Gastroesophageal sphincter (tissue), 4 donors: ENCODE measurements at places on chromosomes 7 and 10.

GRCh38 chr7:69683002-69683401, 84.7 kb downstream of the AUTS2 start:
- H3K27ac ChIP-seq = no peak overlapping the region
- ATAC-seq = no peak
- no peaks in the 10 kb centered on the region for H3K36me3 ChIP-seq
- H3K27me3 ChIP-seq = no peaks in the 10 kb centered on the region
- H3K4me3 ChIP-seq = no peak overlapping the region

DNA sequence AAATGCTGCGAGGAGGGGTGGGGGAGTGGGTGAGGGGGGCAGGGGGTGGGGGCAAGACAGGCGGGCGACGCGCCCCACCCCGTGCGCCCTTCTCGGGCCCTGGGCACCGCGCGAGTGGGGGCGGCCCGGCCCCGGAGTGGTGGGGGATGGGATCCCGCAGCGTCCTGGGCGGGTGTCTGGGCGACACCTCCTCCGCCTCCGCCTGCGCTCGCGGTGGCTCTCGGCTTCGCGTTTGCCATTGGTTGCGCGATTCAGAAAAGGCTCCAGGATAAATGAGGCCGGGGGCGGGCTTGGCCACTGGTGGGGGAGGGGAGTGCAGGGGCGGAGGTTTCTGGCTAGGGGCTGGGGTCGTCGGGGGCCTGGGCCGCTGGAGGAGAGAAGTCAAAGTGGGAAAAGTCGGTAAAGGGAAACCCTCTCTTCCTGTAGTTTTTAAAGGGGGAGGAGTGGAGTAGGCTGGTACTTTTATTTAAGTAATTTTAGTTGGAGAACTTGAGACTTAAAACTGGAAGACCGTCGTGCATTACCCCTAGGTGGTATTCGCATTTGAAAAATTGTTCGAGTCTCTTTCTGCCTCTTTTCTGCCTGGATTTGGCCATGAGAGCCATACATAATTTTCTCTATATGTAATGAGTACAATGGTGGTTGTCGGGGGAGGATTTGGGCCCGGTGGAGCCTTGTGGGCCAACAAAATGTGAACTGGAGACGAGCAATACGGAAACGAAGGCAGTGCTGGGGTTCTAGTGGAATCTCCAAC, 992 bp upstream of the IGF2BP3 start:
- no peak for ATAC-seq
- H3K27me3 ChIP-seq = peaks cover 100% of the 10 kb centered on the region
- no peaks in the 10 kb centered on the region for H3K36me3 ChIP-seq
- H3K27ac ChIP-seq = no peak overlapping the region
- no peak overlapping the region for H3K4me3 ChIP-seq
- no peaks in the 10 kb centered on the region for H3K4me1 ChIP-seq

GRCh38 chr7:2101630-2102374, 130.9 kb downstream of the MAD1L1 start:
- no peak overlapping the region for H3K4me3 ChIP-seq
- H3K4me1 ChIP-seq = peaks cover 21% of the 10 kb centered on the region
- no peak for ATAC-seq
- no peaks in the 10 kb centered on the region for H3K27me3 ChIP-seq
- H3K36me3 ChIP-seq = no peaks in the 10 kb centered on the region
- H3K27ac ChIP-seq = no peak overlapping the region

DNA sequence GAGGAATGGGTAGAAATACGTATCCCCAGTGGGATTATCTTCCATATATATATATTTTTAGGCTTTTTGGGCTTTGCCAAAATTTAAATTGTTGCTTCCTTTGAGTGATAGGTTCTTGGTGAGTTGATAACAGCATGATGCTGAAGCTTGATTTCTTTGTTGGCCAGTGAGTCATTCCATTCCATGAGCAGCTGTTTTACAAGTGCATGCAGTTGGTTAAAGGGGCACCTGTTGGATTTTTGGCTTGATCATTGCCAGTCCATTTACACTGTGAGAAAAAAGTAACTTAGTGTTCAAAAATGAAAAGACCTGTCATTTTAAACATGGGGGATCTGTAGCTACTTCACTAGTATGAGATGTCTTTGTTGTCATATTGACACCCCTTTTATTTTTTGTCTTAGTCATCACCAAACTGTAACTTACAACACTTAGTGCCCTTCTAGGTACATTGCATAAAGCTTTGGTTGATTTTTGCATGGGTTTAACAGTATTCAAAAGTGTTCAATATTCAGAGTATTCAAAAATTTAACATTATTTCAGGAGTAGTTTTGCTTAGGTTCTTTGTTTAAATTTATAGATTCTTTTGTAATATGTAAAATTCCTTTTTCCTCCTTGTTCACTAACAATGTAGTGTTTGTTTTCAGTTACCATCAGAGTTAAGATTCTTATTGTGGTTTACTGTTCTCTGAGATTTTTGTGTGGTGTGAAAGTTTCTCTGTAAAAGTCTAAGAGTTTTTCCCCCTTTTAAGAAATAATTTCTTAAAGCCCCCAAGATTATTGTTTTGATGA, 8.8 kb downstream of the AKAP9 start:
- H3K4me3 ChIP-seq = no peak overlapping the region
- no peaks in the 10 kb centered on the region for H3K27me3 ChIP-seq
- H3K4me1 ChIP-seq = peaks cover 16% of the 10 kb centered on the region
- H3K27ac ChIP-seq = no peak overlapping the region
- no peak for ATAC-seq

GRCh38 chr10:62402508-62402907, 28.3 kb downstream of the ZNF365 start:
- no peak overlapping the region for H3K4me3 ChIP-seq
- no peak overlapping the region for H3K27ac ChIP-seq
- H3K4me1 ChIP-seq = no peaks in the 10 kb centered on the region
- no peak for ATAC-seq
- H3K27me3 ChIP-seq = no peaks in the 10 kb centered on the region

DNA sequence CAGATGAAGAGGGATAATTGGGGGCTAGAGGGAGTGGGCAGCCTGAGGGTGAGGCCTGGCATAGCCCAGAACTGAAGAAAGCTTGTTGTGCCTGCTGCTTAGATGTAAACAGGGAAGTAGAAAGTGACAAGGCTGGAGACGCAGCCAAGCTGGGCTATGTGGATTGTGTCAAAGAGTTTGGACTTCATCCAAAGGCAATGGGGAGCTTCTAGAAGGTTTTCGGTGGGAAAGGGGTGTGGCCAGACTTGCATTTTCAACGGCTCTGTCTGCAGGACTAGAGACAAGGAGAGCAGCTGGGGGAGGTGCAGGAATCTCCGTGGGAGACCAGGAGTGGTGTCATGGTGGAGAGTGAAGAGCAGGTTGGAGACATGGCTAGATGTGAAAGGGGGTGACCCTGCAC, 48.8 kb downstream of the GOLGA7B start:
- H3K4me3 ChIP-seq = no peak overlapping the region
- ATAC-seq = no peak
- H3K27me3 ChIP-seq = peaks cover 52% of the 10 kb centered on the region
- no peaks in the 10 kb centered on the region for H3K4me1 ChIP-seq
- no peaks in the 10 kb centered on the region for H3K36me3 ChIP-seq

DNA sequence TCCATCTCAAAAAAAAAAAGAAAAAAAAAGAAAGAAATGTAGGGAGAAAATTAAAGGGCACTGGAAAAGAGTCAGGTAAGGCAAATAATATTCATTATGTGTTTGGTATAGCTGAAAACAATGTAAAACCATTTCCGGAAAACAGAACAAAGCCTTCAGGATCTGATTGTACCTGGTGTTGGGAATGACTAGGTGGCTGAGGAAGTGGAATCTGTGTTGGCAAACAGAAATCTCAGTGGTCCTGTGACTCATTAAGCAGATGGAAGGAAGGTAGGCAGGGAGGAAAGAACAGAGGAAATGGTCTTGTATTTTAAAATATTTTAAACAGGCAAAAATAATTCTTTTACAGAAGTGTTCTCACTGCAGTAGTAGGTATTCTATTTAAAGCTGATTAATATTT, 55.7 kb upstream of the GATA3 start:
- H3K4me3 ChIP-seq = no peak overlapping the region
- H3K27ac ChIP-seq = no peak overlapping the region
- no peaks in the 10 kb centered on the region for H3K4me1 ChIP-seq
- no peaks in the 10 kb centered on the region for H3K36me3 ChIP-seq

DNA sequence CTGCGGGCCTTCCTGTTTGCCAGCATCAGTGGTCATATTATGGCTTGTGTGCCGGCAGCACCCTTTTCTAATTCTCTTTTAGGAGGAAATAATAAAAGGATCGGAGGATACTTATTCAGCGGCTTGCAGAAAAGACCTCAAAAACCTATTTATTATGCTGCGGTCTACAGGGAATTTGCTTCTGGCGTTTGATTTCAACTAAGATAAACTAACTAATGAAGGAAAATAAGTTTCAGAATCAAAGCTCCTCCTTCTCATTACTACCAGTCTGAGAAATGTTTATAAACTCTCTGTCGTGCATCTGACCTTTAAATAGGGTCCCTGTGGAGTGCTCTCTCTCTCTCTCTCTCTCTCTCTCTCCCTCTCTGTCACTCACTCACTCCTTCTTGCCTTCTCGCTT, 335.0 kb upstream of the GLI3 start:
- H3K27me3 ChIP-seq = no peaks in the 10 kb centered on the region
- H3K36me3 ChIP-seq = no peaks in the 10 kb centered on the region
- peaks cover 49% of the 10 kb centered on the region for H3K4me1 ChIP-seq
- H3K27ac ChIP-seq = peak overlapping the region; percentile 8
- H3K4me3 ChIP-seq = no peak overlapping the region

DNA sequence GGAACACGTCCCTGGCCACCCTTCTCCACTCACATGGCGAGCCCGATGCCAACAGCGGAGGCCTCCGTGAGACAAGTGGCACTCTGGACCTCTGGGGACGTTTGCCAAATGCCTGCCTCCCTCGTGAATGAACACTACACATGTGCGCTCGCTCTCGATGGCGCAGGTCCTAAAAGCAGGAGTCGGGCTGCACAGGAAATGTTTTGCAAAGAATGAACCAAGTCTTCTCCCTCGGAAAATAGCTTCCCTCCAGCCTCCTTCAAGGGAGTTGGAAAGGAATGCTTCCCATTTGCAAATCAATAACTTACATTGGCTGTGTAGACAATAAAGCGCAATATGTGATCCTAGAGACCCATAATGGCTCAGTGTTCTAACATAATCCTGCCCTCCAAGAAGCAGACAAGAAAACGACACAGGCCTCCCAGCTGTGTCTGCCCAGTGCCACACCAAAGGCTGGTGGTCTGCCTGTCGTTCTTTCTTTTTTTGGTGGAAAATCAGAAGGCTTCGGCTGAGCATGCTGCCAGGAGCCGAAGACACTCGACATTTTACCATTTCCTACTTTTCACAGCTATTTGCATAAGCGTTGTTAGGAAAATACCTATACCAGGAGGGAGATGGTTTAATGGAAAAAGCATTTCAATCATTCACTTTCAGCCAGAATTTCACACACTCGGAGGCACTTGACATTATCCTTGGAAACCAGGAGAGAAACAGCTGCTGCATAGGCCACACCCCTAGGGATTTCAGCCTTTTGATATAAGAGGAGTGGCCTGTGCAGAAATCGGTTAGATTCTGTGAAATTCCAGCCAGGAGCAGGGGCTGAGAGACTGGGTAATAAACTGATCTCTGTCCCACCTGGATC, 38.4 kb downstream of the ATXN7L1 start:
- H3K27me3 ChIP-seq = no peaks in the 10 kb centered on the region
- H3K4me1 ChIP-seq = peaks cover 6% of the 10 kb centered on the region
- H3K27ac ChIP-seq = peak overlapping the region; percentile 8
- H3K36me3 ChIP-seq = no peaks in the 10 kb centered on the region

DNA sequence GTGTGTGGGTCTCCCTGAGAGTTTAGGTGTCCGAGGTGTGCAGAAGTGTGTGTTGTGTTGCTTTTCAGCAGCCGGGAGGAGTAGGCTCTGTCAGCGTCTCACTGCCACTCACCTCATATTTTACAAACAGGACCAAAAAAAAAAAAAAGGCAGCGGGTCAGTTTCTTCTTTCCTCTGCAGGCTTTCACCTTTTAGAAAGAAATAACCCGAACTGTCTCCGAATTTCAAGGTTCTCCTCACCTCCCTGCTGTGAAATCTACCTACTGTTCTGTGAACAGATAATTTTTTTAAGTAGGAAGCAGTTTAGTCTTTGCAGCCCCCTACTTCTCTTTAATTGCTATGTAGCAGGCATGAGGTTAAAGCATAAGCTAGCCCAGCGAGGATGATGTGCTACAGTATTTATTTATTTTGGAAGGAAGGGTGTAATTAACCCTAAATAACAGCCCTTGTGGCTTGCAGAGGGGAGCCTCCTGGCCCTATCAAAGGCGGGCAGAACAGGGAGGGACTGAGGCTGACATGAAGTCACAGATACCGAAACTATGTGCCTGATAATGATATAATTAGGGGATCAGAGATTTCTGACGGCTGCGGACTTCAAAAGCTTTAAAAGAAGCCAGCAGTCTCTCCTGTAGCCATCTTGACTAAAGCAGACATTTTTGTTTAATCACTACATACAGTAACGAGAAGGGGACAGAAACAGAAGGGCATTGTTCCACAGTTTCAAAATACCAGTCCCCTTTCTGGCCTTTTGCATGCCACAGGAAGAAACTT, 1.6 kb downstream of the BAMBI start:
- H3K4me1 ChIP-seq = no peaks in the 10 kb centered on the region
- H3K27ac ChIP-seq = no peak overlapping the region

- no peak overlapping the region for H3K27ac ChIP-seq
- H3K27me3 ChIP-seq = no peaks in the 10 kb centered on the region
- ATAC-seq = no peak
Measured at GRCh38 chr10:112460366-112460765, 13.4 kb downstream of the VTI1A start.

DNA sequence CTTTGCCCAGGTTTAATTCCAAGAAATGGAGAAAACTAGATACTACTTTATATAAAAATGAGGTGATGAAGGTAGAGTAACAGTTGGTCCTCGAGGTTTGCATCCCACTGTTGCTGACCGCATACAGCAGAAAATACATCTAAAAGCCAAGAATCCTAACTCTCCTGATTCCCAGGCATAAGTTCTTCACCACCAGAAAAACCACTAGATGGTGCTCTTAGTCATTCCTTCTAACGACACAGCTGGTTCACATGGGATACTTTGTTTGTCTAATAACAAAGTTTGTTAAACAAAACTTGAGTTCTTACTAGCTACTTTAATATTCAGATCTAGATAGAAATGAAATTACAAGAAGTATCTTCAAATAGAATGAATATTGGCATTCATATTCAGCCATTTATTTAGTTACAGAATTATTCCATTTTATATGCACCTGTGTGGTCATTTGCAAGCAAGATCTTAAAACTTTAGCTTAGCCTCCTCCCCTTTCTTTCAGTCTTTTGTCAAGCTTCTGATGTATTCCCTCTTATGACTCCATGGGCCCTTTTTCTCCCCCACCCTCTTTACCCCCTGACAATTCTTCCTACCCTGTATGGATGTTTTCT, 54.1 kb upstream of the CYP26C1 start:
- no peak overlapping the region for H3K27ac ChIP-seq
- no peaks in the 10 kb centered on the region for H3K4me1 ChIP-seq
- ATAC-seq = no peak
- H3K36me3 ChIP-seq = no peaks in the 10 kb centered on the region
- H3K4me3 ChIP-seq = no peak overlapping the region

- peak; percentile 82 for ATAC-seq
- H3K36me3 ChIP-seq = no peaks in the 10 kb centered on the region
- peak overlapping the region; percentile 88 for H3K27ac ChIP-seq
- H3K4me3 ChIP-seq = no peak overlapping the region
- H3K27me3 ChIP-seq = no peaks in the 10 kb centered on the region
Measured at GRCh38 chr10:105952153-105952552, 1212.4 kb downstream of the SORCS1 start.
